ENCODE measurements at places on chromosomes 4 and X.

DNA sequence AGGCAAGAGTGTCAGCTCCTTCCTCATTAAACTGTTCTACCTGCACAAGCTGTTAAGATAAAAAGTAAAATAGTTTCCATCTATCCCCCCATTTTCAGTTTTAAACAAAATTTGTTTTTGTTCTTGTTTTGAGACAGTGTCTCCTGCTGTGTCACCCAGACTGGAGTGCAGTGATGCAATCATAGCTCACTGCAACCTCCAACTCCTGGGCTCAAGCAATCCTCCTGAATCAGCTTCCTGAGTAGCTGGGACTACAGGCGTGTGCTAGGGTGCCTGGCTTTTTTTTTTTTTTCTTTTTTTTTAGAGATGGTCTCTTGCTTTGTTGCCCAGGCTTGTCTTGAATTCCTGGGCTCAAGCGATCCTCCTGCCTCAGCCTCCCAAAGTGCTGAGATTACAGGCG is 105.4 kb downstream of the HS6ST2 start:
- no peak for DNase-seq

GRCh38 chr4:180926277-180926676 is 1316.9 kb upstream of the TENM3 start:
- no peak for DNase-seq

GRCh38 chr4:71211748-71212147 is 127.1 kb upstream of the SLC4A4 start:
- no peak for DNase-seq

DNA sequence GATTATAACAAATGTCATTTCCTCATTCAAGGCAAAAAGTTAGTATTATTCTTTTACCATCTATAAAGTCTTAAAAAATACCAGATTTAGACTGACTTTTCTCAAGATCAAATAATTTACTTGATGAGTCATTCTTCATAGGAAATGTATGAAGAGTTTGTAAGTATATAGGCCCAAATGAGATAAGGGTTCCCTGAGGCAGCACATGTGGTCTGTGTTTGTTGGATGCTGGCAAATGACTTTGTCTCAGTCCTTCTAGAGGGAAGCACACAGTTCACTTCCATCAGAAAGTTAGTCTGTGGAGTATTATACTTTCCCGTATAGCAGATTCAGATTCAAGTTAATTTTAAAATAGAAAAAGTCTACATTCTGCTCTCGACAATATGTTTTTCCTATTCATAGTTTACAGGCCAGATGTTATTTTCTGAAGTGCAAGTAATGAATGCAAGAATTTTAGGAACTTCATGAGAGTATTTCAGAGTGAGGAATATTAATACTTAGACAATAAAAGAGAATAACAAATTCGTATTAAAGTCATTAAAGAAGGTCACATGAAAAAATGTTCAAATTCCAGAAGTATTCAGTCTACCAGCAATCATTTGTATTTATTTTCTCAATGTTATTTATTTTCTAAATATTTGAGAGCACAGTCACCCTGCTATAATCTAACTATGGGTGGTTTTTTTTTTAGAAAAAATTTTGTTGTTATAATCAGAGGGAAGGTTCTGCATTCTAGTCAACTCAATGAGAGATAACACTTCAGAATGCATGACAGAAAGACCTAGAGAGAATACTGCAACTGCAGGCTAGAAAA is 601.8 kb upstream of the ZFP42 start:
- peak; percentile 51 for DNase-seq

DNA sequence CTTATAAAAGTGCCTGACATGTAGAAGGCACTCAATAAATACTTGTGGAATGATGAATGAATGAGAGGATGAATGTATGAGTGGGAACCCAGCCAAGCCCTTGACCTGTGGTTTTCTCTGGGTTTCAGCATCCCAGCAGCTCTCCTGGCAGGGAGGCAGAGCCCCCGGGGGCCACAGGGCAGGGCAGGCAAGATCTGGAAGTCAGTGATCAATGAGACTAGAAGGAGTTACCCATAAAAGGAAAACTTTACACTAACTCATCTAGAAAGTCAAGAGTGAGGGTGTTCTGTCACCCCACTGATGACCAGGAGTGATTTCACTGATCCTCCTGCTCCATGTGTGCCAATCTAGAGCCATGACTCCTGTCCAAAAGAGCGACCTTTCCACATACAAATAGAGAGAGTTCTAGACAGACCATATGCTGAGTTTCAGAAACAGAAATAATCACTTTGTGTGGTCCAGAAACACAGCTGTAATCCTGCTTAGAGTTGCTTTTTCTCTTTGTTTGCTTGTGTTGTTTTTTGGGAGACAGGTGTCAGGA is 37.4 kb downstream of the MGARP start:
- peak; percentile 68 for DNase-seq

DNA sequence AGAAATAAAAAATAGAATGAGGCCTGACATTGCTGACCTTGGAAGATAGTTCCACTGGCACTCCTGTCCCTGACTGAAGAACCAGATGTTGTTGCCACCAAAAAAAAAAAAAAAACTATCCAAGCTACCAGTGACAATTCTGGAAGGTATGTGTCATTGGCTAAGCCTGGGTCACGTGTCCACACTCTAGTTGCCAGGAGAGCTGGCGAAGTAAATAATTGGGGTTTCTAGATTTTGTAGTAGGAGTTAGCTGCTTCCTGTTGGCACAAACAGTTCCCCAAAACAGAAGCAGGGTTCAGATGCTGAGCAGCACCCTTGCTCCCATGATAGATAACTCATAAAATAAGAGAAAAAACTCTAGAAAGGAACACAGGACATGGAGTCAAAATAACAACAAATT is 20.5 kb downstream of the MND1 start:
- no peak for DNase-seq

DNA sequence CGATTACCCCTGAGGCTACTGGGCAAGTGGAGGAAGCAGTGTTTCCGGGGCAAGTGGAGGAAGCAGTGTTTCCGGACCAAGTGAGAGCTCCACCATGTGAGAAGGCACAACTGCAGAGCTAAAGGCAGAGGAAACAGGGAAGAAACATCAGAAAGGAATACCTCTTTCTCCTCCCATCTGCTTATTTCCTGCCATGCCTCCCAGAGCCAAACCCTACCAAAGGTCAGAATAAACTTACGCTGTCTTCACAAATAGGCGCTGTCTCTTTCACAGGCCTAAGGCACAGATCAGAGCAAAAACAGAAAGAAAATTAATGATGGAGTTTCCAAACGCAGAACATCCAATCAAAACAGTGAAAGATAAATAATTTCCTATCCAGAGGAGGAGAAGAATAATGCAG is 153.0 kb downstream of the ATOH1 start:
- no peak for DNase-seq

DNA sequence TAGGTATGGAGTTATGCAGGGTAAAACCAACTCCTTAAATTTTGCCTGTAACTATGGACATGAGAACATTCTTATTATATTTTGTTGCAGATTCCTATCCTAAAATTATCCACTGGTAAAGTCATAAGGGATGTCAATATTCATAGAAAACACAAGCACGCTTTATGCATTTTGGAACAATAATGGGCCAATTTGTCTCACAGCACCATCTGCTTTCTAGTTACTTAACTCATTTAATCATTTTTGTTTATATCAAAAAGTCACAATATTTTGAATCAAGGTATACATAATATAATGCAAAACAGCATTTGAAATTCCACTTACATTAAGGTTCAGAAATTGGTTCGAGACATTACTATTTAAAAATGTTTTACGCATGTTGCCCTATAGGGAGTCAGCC is 203.0 kb downstream of the GABRG1 start:
- no peak for DNase-seq

- no peak for DNase-seq
Observed at GRCh38 chr4:75678965-75679364, 5.8 kb upstream of the G3BP2 start.

- DNase-seq = no peak
Observed at GRCh38 chr4:74125029-74125428, 26.0 kb upstream of the CXCL2 start.

DNA sequence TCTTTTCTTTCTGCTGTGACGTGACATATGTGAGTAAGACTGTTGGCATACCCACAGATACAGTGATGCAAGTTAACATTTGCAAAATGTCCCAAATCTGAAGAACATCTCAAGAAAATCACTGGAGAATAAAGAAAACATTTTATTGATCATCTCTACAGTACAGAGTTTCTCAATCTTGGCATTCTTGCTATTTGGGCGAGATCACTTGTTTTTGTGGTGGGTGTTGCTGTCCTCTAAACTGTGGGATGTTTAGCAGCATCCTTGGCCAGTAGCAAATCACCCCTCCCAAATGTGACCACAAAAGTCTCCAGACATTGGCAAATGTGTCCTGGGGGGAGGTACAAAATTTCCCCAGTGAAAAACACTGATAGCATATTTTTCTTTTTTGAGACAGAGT is 28.8 kb downstream of the AMELX start:
- DNase-seq = no peak

DNA sequence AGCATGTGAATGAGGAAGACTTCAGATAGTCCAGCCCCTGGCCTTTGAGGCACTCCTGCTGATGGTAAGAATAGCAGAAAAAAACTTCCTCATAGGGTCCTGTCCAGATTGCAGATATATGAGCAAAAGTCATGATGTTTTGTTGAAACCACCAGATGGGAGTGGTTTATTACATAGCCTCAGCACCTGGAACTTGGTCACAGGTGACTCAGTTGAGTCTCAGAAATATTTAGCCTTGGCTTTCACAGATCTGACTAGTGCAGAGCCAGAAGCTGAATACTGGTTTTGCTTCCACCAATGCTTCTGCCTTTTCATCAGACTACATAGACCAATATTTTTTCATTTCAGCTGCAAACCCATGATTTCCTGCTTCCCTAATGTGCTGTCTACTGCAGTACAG is 994.9 kb upstream of the SLIT2 start:
- no peak for DNase-seq

GRCh38 chr4:129988957-129989356 is 893.0 kb downstream of the C4orf33 start:
- no peak for DNase-seq

DNA sequence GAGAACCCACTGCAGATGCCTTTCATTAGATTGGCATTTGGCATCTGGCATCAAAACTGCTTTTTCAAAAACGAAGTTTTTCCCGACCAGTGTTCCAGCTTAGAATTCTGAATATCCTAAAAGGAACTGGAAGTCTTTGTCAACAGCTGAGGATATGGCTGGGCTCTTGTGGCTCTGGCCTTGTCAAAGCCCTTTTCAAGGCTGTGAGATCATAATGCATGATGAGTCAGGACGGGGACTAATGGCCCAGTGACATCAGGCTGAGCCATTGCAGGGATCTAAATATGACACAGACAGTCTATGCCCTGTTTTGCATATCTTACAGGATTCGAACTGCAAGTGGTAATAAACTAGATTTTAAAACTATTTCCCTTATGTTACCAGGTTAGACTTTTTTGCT is 306.4 kb downstream of the PTTG2 start:
- DNase-seq = no peak

DNA sequence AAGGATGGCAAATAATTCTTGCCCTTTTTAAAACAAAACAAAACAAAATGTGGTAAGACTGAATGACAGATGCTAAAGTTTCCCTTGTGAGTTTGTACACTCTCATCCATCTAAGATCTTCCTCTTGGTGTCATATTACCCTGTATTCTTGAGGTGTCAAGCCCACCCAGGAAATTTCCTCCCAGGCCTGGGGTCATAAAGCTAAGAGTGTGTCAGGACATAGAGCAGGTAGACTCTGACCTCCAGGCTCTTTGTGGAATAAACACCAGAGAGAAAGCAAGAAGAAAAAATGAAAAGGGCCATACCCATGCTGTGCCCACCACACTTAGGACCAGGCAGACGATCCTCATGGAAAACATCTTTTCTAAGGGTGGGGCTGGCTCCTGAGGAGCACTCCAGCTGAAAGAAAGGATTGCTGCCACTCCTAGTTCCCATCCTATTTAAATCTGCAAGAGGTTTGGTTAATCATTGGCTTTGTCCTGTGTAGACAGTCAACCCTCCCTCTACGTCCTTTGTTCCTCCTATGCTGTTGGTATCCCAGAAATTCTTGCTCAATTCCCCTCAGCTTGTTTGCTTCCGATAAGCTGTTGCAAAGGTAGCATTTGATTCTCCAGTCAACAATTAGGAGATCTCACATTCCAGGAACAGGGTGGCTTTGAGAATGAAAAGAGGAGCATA is at the start of gene FGA:
Gene FGA, minus strand, starts transcription at position 414 of the 678 bp plus-strand sequence. Its CDS starts 55 bp downstream, at position 359.
- no peak for DNase-seq

DNA sequence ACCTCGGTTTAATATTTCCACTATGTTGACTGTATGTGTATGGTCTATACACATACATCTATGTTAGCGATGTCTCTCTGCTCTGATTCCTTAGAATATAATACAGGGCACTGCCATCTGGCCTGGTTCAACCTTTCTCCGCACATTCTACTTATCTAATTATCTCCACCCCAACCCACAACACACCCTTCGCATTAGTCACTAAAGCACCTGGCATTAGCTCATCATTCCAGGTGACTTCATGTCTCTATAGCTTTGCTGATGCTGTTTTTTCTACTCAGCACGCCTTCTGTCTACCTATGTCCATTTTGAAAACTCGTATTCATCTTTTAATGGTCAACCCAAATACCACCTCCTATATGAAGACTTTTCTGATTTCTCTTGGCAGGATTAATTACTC is 425.2 kb upstream of the RASGEF1B start:
- DNase-seq = no peak
